Glomerular endothelial cell (primary cell): ENCODE measurements at places on chromosomes 1 and 21. TPM values are rescaled to one million over a fixed set of nuclear protein-coding genes. Genes with fewer than 3 reads are reported as not detected.

The S100A7A gene
- total RNA-seq = not detected in 2 replicates

The RNU1-2 gene
- under 0.01 TPM in 2 replicates for total RNA-seq

The TNFSF4 gene
- total RNA-seq = 11.7 and 47.3 TPM in 2 replicates

The S100A1 gene
- total RNA-seq = not detected in 2 replicates

The SLC2A5 gene
- total RNA-seq = 0.18 TPM in 1 of 2 replicates, not detected in the other

The PPIE gene
- total RNA-seq = 33.8 and 35.3 TPM in 2 replicates

The FMOD gene
- total RNA-seq = 0.93 and 1.8 TPM in 2 replicates

The CTPS1 gene
- 38.7 and 69.9 TPM in 2 replicates for total RNA-seq

The VSIG8 gene
- 0.35 TPM in 1 of 2 replicates, not detected in the other for total RNA-seq

The CTTNBP2NL gene
- 44.0 and 46.1 TPM in 2 replicates for total RNA-seq

The CHI3L1 gene
- 0.12 and 0.48 TPM in 2 replicates for total RNA-seq

DNA sequence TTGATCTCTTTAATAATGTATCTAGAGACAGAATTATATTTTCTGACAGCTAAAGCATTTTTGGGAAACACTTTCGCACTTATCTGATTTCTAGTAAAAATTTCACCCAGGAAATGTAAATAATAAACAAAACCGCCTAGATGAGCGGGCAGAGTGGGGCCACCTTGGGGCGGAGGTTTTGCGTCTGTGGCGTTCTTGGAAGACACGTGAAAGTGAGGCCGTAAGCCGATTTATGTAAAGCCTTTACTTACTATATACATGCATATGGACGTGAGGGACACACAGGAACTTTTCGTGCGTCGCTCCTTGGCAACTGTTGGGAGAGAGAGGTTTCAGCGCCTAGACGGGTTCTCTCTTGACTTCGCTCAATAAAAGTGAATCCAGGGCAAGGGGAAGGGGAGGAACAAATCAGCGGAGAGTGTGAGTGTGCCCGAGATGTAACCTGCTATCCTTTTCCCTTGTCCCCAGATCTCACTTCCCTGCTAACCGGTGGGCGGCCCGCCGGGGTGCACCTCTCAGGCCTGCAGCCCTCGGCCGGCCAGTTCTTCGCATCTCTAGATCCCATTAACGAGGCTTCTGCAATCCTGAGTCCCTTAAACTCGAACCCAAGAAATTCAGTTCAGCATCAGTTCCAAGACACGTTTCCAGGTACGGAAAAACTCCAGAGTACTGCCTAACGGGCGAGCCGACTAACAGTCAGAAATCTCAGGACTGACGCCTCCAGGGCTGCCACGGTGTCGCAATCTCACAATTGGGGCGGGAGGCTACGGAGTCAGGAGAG is 1.7 kb downstream of the HLX start:
- DNase-seq = no peak

- DNase-seq = no peak
Measured at GRCh38 chr1:206971029-206971655, 882 bp upstream of the FCAMR start.

DNA sequence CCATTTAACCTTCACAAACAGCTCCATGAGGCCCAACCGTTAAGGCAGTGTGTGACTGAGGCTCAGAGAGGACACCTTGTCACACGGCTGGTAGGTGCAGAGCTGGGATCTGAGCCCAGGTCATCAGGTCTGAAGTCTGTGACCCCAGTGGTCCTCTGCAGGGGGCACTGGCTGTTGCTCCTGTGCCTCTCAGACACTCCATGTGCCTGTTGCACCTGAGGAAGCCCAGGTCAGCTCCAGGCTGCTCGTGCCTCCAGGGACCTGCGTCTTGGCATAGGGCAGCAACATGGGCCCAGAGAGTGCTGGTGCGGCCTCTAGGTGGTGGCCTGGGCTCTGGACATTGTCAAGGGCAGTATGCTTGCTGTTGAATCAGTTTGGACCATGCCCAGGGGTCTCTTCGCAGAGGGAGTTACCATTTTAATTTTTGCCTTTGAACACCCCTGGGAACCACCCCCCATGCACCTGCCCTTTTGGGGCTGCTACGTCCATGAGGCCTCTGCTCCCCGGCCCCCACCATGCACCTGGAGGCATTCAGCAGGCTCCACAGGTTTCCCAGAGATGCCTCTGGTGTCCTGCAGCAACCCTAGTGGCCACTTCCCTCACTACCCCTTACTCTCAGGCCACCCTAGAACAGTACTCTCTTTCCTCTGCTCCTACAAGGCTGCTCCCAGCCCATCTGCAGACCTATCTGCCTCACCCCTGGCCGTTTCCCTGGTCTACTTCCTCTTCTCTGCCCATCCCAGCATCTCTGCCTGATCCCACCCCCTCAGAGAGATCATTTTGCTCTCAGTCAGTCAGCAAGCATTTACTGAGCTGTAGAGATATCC is 25.2 kb upstream of the EPS8L3 start:
- no peak for DNase-seq

DNA sequence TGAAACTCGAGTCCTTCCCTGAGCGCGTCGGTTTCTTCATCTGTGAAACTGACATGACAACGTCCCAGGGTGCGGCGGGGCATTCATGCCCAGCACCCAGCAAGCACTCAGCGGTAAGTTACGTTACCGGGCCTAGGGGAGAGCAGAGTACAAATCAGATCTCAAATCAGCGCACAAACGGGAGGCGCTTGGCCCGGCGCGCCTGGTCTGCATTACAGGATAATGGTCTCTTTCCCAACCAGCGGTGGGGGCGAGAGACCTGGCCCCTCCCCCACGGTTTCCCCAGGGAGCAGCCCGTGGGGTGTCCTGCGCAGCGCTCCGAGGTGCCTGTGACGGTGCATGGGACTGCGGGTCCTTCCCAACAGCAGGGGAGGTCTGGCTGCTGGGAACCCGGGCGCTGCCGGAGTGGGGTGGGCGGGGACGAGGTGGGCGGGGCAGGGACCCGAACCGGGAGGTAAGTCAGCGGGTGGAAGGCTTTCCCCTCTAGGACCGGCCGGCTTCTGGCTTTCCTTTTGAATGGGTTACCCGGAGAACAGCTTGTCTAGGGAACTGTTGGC is 1.0 kb downstream of the TMEM51 start:
- DNase-seq = no peak

DNA sequence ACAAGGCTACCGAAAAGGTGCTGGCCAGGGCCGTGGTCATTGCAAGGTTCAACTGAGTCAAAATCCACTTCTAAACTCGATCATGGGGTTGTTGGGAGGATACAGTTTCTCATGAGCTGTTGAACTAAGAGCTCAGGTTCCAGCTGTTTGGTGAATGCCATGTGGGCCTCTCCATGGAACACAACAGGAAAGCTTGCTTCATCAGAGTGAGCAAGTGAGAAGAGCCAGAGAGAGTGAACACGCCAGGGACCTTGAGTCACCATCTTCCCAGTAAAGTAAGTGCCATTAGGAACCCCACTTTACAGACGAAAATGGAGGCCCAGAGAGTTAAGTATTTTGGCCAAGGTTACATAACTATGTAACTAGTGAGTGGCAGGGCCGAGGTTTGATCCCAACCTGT is 475.1 kb upstream of the VAMP3 start:
- DNase-seq = no peak

- no peak for DNase-seq
Measured at GRCh38 chr1:210201681-210202080, 30.9 kb upstream of the SERTAD4 start.

DNA sequence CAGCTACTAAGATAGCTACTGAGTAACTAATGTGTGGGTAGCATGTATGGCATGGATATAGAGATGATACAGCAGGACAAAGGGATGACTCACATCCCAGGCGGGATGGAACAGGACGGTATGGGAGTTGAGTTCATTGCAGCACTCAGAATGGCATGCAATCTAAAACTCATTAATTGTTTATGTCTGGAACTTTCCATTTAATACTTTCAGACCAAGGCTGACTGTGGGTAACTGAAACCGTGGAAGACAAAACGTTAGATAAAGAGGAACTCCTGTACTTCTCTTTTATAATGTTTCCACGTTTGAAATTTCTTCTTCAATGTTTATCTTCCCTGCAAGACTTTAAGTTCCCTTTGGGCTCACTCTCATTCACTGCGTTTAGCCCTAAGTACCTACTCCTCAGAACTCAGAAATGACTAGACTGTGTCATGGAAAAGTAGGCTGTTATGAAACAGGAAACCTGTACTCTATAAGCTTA is 151.9 kb downstream of the MAGI3 start:
- DNase-seq = no peak

- no peak for DNase-seq
Measured at GRCh38 chr1:31753707-31754349, 10.3 kb downstream of the ADGRB2 start.

- DNase-seq = no peak
Measured at GRCh38 chr1:78687914-78688313, 38.3 kb downstream of the IFI44 start.

GRCh38 chr1:164617377-164618201 is 58.6 kb downstream of the PBX1 start:
- no peak for DNase-seq

DNA sequence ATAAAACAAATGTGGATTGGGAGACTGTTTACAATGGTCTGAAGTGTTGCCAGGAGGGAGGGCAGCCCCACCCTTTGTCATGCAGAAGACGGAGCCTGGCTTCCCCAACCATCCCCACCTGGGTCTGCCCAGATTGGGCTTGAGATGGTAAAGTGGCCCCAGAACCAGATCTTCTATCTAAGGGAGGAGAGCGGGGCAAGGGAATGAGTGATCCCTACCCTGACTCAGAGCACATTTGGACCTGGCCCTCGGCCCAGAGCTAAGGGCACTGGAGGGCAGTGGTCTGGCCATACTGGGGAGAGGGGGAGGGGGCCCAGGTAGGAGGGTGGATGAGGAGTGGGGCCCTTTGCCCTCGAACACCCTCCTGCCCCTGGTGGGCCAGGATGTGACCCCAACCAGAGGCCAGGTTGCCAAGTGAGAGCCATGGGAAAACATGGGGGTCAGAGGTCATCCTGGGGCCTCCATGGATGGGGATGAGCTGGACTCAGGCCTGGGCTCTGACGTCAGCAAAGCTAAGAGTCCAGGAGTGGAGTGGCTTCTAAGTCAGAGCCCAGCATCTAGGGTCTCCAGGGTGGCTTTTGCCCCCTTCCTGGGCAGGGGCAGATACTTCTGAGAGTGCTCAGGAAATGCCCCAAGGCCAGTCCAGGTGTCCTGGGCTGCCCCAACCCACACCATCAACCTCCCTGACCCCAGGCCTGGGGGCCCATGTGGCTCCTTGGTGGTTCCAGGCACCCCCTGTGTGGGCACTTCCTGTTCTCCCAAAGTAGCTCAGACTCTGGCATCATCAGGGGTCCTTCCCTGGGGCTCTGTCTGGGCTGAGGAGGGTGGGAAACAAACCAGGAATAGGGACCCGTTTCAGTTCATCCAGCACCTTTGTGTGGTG is 1.6 kb upstream of the LEFTY1 start:
- DNase-seq = no peak

- DNase-seq = no peak
Measured at GRCh38 chr1:161193561-161194235, 5.2 kb downstream of the ADAMTS4 start.

- no peak for DNase-seq
Measured at GRCh38 chr1:18293291-18293690, 185.7 kb downstream of the IGSF21 start.

GRCh38 chr1:90835661-90836344 is 118.7 kb upstream of the BARHL2 start:
- DNase-seq = no peak

GRCh38 chr1:218332416-218332815 is 12.7 kb upstream of the TGFB2 start:
- DNase-seq = no peak

DNA sequence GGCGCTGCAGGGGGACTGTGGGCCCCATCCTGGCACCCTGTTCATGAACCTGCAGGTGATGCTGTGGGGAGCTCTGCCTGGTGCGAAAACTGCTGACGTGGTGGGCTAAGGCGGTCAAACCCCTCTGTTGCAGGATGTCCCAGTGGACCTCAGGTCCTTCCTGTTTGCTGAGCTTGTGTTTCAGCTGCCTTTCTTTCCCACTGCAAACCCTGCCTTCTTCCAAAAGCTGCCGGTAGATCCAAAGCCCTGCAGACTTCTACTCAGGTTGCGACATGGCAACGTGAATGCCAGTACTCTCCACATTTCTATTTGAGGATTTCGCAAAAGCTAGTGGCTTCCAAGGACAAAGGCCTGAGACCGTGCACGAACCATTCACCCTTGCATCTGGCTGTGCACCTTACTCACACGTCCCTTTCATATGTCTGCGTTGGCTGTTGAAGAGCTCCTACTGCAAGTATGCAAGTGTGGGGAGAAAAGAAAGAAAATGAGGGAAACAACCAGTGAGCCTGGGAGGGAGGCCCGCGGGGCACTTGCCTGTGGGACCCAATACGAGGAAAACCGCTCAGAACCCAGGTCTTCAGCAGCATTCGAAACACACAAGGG is 6.2 kb upstream of the RRP1 start:
- no peak for DNase-seq

GRCh38 chr1:155860970-155861510 is 1.7 kb downstream of the SYT11 start:
- no peak for DNase-seq
